ENCODE measurements at places on chromosomes 16 and 17. TPM values are rescaled to one million over a fixed set of nuclear protein-coding genes. Genes with fewer than 3 reads are reported as not detected.

DNA sequence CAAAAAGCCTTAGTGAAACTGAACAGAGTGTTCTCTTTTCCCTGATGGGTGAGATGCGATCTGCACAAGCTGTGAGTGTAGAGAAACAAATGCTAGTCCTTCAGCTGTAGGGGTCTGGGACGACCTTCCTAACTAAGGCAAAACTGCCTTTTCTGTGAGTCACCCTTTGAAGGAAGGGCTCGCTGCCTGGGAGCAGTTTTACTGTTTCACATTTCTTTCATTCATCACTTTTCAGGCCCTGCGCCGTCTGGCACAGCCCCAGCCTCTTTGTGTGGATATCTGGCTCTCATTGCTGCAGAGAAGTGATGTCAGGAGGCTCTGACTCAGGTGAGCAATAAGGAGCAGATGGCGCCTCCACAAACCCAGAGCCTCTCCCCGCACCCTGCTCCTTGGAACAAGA is 57.4 kb downstream of the HS3ST3A1 start:
- DNase-seq, result peak; percentile 30

DNA sequence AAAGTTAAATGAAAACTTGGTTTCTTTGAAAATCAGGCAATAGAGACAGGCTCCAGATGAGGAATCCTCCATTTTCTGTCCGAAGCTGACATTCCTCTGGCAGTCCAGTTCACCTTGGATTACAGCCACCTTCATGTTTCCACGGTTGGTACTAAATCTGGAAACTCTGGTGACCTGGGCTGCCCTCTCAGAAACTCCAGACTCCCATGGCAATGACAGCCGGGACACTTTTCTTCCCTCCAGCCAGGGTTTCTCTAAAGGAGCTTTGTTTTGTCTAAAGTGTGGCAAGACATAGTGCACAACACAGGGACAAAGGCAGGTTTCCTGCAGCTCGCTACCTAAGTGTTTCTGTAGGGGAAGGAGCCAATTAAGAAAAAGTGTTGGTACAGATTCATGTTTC is 36.0 kb downstream of the CLUAP1 start:
- DNase-seq, result no peak

- no peak for DNase-seq
Measured at GRCh38 chr17:35377706-35378105, 4.3 kb upstream of the SLFN11 start.

GRCh38 chr16:73383195-73383987 is 335.5 kb upstream of the ZFHX3 start:
- no peak for DNase-seq

Gene TEKT5
- polyA plus RNA-seq, result not detected

DNA sequence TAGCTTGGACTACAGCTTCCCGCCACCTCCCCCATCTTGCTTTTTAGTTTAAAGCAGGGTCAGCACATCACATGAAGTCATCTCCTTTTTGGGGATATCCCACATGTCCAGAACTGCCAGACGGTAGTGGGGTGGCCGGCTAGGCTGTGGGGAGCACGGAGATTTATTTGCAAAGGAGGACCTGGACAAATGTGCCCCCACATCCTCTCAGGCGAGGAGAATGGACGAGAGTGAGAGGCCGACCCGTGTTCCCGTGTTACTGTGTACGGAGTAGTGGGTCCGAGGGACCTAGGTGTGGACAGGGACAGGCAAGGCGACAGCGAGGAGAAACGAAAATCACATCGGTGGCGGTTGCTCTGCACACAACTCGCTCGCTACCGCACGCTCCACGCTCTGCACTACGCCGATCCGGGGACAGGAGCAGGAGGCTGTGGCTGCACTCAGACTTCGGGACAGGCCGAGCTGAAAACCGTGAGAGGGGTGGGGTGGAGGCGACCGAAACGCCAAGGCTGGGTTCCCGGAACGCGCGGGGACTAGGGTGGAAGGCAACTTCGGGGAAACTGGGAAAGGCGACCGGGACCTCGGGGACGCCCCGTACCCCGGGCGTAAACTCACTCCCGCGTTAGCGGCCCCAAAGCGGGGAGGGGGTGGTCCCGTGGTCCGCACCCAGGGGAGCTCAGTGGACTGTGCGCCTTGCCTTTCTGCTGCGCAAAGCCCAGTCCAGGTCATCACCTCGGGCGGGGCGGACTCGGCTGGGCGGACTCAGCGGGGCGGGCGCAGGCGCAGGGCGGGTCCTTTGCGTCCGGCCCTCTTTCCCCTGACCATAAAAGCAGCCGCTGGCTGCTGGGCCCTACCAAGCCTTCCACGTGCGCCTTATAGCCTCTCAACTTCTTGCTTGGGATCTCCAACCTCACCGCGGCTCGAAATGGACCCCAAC is at the start of gene MT1A:
Gene MT1A (plus strand): TSS at position 853 of the 937 bp plus-strand sequence. CDS start 73 bp downstream, at position 926.
- peak; percentile 89 for DNase-seq

Gene UBE2G1
- polyA plus RNA-seq, result 54.6 TPM

DNA sequence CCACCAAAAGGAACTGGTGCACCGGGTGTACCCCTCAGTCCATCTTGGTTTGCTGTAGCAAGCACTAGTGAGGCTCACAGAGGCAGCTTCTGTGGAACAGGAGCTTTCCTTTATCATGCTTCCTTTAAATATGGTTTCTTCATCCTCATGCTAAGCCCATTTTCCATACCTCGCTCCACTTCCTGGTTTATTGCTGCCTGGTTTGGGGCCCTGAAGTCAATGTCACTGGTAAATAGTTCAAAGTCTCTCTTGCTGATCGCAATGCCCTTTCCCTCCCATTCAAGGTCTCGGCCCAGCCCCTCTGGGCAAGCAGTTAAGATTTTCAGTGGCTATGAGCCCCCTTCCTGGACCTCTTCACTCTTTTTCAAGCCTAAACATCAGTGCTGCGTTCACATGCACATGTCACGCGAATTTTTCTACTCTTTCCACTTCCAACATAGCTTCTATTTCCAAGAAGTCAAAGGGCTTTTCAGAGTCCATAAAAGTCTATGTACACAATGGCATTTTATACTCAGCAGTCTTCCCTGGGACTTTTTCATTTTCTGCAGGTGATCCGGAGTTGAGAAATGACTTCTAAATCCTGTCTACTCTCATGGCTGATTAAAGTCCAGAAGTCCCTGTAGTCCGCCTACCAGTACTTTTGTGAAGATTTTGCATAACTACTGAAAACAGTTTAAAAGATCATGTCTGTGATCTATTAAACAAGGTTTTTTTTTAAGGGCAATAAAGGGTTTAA is 323.8 kb upstream of the ZFHX3 start:
- no peak for DNase-seq

- DNase-seq, result no peak
Measured at GRCh38 chr17:81684442-81684911, 666 bp downstream of the HGS start.

Gene HAS3
- polyA plus RNA-seq, result 0.51 TPM

Gene PLA2G15
- polyA plus RNA-seq, result 31.7 TPM

DNA sequence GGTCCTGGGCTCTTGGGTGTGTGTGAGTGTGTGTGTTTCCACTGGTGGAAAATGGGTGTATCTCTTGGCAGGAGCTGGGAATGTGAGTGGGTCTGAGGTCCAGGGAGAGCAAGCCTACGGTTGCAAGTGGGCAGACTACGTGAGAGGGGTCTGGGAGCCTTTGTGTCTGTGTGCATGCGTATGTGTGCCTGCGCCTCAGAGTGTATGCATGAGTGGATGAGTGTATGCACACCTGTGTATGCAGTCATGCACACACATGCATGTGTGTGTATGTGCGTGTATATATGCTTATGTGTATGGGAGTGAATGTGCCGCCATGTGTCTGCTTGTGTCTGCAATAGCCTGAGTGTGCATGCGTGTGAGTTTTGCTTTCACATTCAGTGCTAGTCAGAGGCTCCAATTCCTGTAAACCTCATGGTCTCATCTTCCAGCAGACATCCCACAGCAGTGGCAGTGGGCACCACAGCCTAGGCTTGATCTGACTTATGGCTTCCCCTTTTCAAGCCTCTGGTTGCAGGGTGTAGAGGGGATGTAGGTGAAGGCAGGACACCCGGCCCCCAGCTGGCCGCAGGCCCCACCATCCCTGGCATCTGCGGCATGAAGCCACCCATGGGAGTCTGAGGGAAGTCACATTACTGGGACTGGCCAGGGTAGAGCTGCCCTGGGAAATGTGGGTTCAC is 19.7 kb upstream of the RMI2 start:
- no peak for DNase-seq

- no peak for DNase-seq
Measured at GRCh38 chr16:56547949-56548567, 16.8 kb upstream of the MT4 start.

GRCh38 chr16:82655072-82655714 is 28.4 kb downstream of the CDH13 start:
- DNase-seq, result no peak

Gene NXN
- polyA plus RNA-seq, result 92.5 TPM

DNA sequence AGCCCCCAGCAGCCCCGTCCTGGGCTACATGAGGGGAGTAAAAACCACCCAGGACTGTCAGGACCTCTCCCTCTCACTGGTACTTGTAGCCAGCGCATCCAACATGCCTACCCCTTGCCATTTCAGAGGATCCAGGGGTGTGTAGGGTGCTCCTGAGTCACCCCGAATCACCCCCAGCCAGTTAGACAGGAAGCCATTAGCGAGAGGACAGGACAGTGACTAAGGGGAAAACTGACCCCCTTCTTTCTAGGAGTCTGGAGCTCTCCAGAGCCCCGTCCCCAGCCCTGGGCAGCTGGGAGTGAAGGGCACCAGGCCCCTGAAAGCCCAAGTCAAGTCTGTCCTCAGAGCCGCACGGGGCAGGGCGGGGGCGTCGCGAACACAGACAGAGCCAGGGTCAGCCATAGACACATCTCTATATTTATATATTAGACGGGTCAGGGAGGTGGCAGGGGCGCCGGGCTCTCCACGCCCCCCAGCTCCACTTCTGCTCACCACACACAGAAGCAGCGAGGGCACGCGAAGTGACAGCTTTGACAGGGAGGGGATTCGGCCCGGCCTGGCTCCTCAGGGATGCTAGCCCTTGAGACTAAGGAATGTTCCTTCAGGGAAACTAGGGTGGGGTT is 485 bp upstream of the GDPD3 start:
- no peak for DNase-seq

Gene CHST4
- not detected for polyA plus RNA-seq

Gene CRYBA1
- polyA plus RNA-seq, result not detected

- DNase-seq, result no peak
Measured at GRCh38 chr17:1228781-1229348, 41.4 kb upstream of the BHLHA9 start.

DNA sequence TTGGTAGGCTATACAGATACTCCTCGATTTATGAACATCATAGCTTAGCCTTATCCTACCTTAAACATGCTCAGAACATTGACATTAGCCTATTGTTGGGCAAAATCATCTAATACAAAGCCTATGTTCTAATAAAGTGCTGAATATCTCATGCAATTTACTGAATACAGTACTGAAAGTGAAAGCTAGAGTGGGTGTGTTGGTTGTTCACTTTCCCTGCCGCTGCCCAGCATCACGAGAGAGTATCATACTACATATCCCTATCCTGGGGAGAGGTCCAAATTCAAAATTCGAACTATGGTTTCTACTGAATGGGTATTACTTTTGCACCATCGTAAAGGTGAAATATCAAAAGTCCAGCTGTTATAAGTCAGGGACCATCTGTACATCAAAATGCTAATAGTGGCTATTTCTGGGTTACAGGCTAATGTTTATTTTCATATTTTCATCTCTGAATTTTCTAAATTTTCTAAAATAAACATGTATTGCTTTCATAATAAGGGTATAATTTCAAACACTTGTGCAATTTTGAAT is 54.5 kb downstream of the NACA2 start:
- DNase-seq, result no peak

Gene OR1F1
- polyA plus RNA-seq, result not detected

DNA sequence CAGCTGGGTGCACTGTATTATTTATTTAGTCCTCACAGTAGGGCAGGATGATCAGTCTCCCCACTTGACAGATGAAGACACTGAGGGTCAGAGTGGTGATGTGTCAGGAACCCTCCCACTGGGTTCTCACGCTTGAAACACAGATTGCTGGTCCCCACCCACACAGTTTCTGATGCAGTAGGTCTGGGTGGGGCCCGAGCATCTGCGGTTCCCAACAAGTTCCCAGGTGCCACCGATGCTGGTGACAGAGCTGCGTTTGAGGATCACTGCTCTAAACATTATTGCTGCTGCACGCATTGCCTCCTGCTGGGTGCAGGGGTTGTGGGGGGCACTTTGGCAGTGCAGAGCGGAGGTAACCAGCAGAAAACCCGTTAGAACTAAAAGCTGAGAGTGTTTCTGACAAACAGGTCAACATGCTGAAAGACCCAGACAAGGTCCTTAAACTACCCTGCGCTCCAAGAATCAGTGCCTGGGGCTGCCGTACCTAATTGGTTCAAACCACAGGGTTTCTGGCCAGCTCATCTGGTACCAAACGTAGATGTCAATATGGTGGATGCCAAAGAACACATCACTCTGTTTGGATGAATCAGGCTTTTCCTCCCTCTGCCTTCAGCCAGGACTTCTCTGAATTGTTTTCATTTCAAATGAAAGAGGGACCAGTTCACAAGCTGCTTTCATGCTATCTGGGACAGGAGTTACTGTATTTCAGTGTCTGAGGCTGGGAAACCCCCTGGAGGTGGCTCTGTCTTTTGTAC is 76.0 kb downstream of the ABCC1 start:
- no peak for DNase-seq

Gene TNFRSF17
- not detected for polyA plus RNA-seq

Gene SLC12A3
- not detected for polyA plus RNA-seq

DNA sequence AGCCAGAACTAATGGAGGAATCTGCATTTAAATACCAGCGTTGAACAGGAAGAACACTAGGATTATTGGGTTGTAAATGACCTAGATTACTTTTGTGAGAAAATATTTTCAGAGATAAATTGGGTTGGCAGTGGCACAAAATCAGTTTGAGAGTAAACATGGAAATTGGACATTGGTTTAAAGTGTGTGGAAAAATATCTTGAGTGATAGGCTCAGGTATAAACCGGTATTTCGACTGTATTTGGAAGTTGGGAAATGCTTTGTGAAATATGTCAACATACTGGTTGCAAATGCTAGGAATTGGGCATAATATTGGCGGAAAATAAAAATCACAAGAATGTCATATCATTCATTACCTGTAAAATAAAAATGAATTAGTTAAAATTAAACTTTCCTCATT is 15.1 kb downstream of the PRKAR1A start:
- DNase-seq, result no peak

Gene HBM
- not detected for polyA plus RNA-seq

DNA sequence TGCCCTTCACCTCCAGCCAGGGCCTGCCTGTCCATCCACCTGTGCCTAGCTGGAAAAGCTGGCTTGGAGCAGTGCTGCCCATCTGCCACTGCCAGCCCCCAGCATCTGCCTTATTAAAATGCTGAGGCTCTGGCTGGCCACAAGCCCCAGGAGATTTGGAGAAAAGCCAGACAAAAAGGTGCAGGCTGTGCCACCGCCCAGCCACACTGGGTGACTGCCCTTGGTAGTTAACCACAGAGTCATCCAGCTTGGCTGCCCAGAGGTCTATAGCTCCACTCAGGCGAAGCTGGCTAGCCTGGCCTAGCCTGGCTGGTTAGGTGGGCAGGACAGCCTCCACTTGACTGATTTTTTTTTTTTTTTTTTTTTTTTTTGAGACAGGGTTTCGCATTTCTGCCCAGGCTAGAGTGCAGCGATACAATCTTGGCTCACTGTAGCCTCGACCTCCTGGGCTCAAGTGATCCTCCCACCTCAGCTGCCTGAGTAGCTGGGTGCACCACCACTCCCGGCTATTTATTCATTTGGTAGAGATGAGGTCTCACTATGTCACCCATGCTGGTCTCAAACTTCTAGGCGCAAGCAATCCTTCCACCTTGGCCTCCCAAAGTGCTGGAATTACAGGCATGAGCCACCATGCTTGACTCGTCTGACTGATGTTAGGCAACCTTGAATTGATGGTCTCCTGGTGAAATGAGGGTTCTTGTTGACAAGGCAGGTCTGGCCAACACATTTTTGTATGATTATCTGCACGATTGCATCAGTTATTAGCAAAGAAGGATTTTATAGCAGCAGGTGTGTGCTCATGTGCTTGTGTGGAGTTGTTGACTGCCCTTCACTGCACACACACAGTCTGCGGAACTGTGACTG is 103.8 kb downstream of the RAB11FIP4 start:
- DNase-seq, result no peak

Measured in psoas muscle (tissue), 8 donors.